Small intestine (tissue), 16 donors: ENCODE measurements at places on chromosomes 1 and 21.
A peak's percentile ranks its signal among the peaks of the same experiment; 100 is the strongest.

DNA sequence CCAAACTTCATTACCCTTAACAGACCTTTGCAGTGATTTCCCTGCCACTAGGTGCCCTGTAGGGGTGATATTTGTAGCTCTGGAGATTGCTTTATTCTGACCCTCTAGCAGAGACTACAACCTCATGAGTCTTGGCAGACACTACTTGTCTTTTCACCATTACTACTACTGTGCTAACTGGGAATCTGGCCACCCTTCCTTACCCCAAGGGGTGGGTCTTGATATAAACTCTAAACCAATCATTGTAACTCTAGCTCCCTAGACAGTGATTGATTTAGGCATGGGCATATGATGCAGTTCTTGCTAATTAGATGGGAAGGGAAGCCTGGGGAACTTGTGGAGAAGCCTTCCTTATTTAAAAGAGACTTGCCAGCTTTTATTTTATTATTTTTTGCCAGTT, 3.9 kb downstream of the KPNA6 start:
- no peak for DNase-seq

GRCh38 chr1:74726063-74726462, 6.8 kb downstream of the CRYZ start:
- DNase-seq = no peak

DNA sequence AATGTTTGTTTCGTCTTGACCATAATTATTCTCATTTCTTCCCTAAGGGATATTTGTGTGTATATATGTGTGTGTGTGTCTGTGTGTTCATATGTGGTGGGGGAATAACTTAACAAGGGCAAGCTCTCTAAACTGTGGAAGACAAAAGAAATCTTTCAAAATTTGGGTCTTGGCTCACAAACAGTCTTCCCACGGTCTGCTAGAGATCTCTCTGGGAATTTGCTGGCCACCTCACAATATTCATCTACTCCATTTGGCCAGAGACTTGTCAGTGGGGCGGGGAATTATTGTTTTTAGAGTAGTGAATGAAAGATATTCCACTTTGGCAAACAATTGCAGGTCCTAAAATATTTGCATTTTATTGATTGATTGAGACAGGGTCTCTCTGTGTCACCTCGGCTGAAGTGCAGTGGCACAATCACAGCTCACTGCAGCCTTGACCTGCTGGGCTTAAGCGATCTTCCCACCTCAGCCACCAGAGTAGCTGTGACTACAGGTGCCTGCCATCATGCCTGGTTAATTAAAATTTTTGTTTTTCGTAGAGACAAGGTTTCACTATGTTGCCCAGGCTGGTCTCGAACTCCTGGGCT, 8.0 kb upstream of the EIF2B3 start:
- DNase-seq = no peak

DNA sequence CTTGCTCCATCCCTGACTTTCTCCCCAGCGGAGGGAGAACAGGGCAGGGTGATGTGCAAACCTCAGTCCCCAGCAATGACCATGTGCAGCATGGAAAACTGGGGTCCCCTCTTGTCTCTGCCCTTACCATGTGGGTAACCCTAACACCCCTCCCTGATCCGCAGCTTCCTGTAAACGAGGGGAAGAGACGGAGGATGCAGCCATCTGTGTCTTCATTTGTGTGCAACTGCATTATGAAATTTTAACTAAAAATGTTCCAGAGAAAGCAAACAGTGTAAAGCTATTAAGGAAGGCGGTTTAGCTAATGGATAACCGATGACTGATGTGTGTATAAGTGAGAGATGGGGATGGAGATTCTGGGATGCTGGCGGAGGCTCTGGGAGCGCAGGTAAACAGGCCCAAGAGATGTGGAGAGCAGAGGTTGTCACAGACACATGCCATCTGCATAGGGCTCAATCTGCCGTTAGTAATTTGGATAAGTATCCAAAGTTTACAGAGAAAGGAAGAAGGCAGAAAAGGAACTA, 206.6 kb downstream of the DSCAM start:
- DNase-seq = no peak

DNA sequence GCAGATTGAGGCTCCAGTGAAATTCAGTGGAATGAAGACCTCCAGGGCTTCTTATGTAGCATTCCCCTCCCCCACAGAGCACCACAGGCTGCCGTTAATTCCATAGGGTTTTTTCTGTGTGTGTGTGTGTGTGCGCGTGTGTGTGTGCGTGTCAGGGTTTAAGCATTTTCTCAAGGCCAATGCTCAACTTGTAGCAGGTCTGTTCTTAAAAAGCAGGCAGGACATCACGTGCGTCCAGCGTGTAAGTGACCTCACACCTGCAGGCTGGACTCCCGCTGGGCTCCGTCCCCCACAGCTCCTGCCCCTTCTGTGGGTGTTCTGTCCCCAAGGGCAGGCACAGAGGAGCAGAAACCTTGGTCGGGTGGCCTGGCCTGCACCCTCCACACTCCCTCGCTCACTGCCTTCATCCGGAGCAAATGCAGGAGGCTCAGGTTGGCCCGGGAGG, 5.3 kb downstream of the PRDM16 start:
- peak; percentile 26 for DNase-seq

DNA sequence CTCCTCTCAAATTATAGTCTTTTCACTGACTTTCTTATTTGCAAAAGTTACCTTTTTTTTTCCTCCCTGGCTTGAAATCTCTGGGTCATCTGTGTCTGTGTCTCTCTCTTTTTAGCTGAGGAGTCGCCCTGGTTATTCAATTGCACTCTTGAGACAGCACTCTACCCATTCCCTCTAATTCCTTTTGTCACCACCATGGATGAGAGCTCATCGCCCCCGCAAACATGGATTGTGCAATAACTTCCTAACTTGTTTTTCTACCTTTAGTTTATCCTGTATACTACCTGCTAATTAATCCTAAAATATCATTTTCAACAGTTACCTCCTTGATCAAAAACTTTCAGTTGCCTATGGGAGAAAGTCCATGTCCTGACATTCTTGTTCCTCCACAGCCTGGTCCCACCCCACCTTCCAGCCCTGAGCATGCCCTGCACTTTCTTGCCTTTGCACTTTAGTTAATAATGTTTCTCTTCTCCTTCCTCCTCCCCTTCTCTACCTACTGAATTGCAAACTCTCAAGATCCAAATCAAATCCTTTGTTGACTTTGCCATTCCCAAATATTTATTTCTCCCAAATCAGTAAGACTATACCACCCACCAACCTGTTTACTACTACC, 110.4 kb upstream of the MAGI3 start:
- peak; percentile 65 for DNase-seq

- no peak for DNase-seq
Observed at GRCh38 chr21:41726058-41726558, 40.7 kb downstream of the RIPK4 start.

DNA sequence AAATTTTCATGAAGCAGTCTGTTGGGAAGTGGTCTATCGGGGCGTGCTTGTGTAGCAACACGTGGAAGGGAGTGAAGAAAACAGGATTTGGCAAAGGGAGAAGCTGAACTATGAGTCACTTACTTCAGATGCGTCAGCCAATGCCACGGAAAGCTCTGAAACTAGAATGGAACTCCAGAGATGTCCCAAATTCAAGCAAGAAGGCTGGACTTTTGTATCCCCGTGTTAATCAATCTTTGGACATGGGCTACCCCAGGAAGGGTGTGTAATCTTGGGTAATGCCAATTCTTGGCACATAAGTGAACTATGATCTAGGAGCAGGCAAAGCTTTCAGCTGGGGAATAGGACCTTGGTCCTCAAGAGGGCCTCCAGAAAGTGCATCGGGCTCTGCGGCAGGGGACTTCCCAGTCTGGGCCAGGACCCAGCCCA, 102.6 kb downstream of the ADSS2 start:
- peak; percentile 83 for DNase-seq

GRCh38 chr1:185468626-185469025, 151.6 kb upstream of the IVNS1ABP start:
- no peak for DNase-seq

DNA sequence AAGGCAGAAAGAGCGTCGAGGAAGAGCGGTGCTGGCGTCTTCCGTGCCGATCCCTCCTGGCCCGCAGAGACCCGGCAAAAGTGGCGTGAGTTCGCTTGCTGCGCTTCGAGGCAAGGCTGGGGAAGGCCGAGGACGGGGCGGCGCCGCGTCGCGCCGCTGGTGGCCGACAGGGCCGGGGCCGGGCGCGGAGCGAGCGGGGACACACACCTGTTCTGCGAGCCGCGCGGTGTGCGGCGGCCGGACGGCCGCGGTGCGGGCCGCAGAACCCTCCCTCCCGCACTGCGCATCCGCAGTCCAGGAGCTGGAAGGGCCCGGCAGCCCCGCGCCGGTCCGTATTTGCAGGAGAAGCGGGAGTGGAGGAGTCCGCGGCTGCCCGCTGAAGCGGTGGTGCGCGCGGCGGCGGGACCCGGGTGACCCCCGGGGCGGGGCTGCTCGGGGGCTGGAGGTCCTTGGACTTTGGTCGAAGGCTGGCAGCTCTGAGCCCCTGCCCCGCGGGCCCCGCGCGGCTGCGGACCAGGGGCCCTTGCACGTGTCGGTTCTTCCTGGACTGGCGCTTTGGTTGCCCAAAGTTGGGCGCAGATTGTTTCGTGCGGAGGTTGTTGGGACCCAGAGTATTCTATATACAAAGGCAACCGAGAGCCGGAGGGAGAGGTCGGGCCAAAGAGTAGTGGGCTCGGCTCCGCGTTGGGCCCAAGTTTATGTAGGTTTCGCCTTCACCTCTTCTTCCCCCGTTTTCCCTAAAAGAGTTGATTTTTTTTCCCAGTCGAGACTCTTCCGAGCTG, 2.6 kb downstream of the RNF220 start:
- DNase-seq = no peak

GRCh38 chr1:237832858-237833257, 57.9 kb downstream of the ZP4 start:
- no peak for DNase-seq

- DNase-seq = no peak
Observed at GRCh38 chr1:217535601-217536377, 95.1 kb downstream of the GPATCH2 start.

DNA sequence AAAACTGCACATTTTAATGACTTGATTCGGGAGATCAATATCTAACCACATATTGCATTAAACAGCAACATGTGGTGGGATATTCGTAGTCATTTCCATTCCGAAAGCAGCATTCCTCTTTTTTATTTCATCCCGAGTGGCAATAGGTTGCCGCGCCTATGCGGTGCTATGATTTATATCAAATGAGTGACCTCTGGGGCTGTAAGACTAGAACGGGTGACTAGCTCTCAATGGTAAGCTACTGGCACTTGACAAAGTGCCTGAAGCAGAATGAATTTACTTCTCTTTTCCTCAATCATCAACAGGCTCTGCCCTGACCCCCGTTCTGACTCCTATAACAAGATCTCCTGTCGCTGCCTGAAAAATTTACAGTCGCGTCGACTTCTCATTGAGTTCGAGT, 162.3 kb downstream of the ZNF281 start:
- no peak for DNase-seq

- no peak for DNase-seq
Observed at GRCh38 chr1:62325081-62325480, 5.8 kb upstream of the KANK4 start.

GRCh38 chr1:154716011-154716410, 108.0 kb upstream of the ADAR start:
- DNase-seq = no peak

DNA sequence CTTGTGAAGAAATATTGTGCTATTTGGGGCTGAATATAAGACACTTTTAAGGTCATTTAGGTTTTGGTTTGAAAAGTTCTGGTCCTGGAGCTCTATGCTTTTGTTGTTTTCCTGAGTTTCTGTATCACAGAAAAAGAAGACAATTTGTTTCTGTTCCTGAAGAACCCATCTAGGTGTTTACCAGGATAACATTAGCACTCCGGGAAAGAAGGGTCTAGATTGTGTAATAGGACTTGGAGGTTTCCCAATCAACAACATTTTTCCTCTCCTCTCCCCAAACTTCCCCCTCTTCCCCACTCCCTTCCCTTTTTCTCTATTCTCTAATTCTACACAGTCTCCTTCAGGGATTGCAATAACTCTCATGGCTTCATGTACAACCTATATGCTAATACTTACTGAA, 78.7 kb downstream of the PTPRC start:
- no peak for DNase-seq

- no peak for DNase-seq
Observed at GRCh38 chr1:69228501-69228900, 339.2 kb upstream of the LRRC7 start.

DNA sequence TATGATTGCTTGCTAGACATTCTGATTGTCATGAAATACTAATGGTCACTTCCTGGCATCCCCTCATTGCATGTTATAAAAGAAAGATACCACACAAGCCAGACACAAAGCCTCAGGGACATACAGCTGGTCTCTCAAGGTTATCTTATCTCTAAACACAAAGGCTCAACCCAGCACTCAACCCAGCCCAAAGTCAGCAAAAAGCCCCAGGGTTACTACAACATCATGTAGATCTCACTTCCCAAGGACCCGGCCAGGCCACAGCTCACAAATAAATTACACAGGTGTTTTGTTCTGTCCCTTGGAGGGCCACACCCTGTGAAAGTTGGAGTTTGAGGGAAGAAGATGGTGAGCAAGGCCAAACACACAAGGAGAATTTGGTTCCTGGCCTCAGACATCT, 109.7 kb upstream of the BARHL2 start:
- DNase-seq = no peak

DNA sequence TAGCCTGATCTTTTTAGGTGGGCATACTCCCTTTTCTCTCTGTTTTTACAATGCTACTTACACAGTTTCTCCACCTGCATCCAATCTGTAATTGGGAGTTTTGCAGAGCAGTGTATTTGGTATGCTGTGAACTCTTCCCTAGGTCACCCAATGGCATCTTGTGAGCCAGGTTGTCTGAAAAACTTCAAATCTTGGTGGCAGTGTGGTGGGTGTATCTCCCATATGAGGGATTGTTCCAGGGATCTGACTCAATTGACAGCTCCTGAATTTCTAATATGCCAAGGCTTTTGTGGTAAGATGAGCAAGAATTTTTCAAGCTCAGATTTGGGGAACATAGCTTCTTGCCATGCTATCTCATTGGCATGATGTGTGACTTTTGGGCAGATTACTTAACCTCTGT, 47.2 kb upstream of the MACF1 start:
- no peak for DNase-seq
